BJ (cell line): ENCODE measurements at places on chromosomes 4 and X.

DNA sequence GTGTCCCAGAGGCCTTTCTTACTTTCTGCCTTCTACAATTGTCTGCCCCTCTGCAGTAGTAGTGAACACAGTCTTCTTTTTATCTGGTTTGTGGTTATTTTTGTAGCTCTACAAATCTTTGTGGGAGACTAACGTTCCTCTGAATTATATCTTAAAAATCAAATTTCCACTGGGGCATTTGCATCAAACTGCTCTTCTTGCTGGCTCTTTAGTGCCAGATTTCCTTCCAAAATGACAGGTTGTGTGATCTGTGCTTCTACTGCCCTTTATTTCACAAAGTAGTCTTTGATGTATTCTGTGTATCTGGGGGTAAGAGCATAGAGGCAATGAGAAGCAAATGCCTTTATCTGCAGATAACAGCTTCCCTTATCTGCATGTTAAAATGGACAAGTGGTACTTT is 34.5 kb downstream of the TSPAN7 start:
- no peak for DNase-seq

- no peak for DNase-seq
These were observed 18.0 kb downstream of the ARHGAP10 start for GRCh38 chr4:147749811-147750321.

DNA sequence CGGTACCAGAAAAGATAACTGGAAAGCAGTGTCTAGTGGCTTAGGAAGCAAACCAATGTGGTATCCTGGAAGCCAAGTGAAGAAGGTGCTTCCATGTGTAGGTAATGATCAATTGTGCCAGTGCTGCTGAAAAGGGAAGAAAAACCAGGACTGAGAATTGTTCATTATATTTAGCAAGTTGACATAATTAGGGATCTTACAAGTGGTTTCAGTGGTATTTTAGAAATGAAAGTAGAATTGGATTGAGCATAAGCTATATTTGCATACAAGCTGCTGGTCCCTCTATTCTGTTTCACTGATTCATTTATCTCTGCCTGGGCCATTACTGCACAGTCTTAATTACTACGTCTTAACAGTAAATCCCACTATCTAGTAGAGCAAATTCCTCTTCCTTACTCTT is 32.3 kb downstream of the PRDM8 start:
- DNase-seq = no peak

- DNase-seq = no peak
These were observed 123.6 kb downstream of the MSL3 start for GRCh38 chrX:11881485-11882170.

GRCh38 chr4:18405054-18405453 is 383.5 kb upstream of the LCORL start:
- no peak for DNase-seq

GRCh38 chr4:142743121-142743825 is 102.8 kb downstream of the INPP4B start:
- no peak for DNase-seq

DNA sequence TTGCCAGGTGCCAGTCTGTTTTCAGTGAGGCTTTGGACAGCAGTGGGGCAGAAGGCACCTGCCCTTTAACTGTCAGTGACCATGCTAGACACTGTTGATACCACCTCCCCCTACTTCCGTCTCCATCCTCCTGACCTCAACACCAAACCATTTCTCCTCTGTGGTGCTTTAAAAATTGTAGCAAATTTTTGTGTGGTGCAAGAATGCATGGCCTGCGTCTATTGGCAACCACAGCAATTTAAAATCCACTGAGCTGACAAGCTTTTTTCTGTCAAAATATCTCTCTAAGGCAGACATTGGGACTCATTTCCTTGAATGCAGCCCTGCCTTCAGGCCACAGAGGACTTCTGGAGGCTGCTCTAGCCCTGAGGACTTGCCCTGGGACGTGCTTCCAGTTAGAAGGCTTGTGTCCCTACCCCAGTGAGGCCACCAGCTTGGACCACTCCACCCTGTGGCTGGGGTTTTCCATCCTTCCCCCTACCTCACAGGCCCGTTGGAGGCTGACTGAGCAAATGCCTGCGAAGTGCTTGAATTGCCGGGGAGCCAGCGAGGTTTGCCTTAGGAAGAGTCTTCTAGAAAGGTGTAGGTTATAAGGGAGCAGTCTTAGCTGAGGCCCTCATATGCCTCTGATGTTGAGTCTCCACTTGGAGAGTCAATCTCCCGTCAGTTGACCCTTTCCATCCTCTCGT is 6.9 kb downstream of the PRRG3 start:
- DNase-seq = no peak

GRCh38 chr4:130186931-130187330 is 1091.0 kb downstream of the C4orf33 start:
- no peak for DNase-seq

DNA sequence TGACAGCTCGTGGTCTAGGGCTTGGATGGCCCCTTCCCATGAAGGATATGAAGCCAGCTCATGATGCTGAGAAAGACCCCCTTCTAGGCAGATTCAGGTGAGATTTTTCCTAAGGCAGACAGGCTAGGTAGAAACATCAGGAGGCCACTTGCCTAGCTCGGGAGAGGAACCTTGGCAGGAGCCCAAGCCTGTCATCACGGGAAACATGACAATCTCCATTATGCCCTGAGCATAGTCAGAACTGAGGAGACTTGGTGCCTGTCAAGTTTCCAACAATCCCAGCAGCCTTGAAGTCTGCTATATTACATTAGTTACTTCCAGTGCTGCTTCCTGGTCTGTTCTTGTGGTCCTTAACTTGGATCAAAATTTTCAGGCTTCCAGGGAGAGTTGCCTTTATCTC is 18.7 kb upstream of the WDR1 start:
- no peak for DNase-seq

DNA sequence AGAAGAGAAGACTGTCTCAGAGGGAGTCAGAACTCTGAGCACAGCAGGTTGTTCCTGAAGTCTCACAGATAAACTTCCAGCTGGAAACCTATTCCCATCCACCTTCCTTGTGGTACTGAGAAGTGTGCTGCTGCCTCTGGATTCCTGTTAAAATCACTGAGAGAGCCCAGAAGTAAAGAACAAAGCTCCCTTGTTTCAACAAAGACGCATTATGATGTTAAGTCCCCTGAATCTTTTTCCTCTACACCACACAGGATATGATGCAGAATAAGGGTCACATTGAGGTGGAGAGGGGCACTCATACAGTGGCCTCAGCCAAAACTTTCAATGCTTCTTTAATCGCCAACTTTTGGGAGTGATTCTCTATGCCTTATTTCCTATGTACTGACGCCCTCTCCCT is 321.0 kb downstream of the OPHN1 start:
- no peak for DNase-seq

GRCh38 chrX:580030-580429 is 50.6 kb upstream of the SHOX start:
- DNase-seq = no peak

- no peak for DNase-seq
These were observed 19.4 kb downstream of the NLGN3 start for GRCh38 chrX:71164071-71164470.

DNA sequence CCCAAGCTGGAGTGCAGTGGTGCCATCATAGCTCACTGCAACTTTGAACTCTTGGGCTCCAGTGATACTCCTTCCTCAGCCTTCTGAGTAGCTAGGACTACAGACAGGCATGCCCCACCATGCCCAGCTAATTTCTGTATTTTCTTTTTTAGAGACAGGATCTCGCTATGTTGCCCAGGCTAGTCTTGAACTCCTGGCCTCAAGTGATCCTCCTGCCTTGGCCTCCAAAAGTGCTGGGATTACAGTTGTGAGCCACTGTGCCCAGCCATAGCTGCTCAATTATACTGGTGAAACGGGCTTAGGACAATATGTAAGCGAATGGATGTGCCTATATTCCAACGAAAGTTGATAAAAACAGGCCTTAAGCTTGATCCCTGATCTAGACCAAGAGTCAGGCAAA is 13.1 kb downstream of the CASP3 start:
- DNase-seq = no peak

DNA sequence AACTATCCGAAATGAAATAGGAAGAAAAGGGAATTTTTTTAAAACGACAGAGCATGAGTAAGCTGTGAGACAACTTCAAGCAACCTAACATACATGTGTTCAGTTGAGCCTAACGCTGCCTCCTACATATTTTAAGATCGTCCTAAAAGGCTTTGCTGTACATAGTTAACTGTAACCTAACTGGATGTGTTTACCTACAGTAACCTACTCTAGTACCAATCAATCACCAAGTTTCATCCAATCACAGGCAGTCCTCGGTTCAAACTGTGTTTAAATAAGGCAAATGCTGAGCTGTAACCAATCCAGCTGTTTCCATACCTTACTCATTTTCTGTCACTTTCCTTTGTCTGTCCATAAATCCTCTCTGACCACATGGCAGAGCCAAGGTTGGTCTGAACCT is 17.1 kb downstream of the RCHY1 start:
- DNase-seq = no peak

DNA sequence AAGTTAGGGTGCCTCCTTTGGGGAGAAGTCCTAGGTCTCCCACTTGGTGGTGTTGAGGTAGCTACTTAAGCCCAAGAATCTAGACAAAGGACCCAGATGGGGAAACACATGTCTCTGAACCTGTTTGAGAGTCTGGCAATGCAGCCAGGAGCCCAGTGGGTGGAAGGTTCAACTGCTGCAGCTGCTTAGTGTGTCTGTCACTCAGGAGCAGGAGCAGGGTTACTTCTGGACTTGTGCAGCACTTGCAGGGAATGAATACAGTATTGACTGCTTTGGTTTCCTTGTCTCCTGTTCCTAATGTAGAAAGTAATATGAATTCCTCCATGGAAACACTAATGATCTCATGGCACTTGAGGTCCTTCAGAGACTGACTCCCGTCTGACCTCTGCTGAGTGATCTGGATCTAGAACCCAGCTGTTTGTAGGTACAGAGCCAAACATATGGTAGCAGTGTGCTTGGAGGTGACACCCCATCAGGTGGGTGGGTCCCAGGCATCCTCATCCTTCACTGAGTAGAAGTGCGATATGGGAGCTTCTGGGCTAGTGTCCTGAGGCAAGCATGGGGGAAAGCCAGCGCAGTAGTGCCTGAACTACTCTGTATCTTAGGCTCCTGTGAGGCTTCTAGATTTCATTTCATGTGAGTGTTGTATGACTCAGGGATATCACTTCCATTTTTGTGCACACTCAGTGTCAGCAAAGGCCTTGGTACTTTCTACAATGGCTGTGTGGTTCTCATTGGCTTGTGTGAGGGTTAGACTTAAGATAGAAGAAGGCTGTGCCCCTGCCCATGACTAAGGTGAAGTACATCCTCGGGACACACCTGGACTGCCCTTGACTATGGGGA is 85.0 kb upstream of the WDR1 start:
- DNase-seq = no peak

- no peak for DNase-seq
These were observed 279.2 kb downstream of the PPP3CA start for GRCh38 chr4:101068115-101068514.

- no peak for DNase-seq
These were observed 96.0 kb downstream of the TENM3 start for GRCh38 chr4:182339221-182339641.
